Activated CD4-positive, alpha-beta T cell treated with anti-CD3 and anti-CD28 coated beads, Interleukin-2, amount 50 U/mL, for 24 hours (primary cell): ENCODE measurements at places on chromosomes 3 and 15.

DNA sequence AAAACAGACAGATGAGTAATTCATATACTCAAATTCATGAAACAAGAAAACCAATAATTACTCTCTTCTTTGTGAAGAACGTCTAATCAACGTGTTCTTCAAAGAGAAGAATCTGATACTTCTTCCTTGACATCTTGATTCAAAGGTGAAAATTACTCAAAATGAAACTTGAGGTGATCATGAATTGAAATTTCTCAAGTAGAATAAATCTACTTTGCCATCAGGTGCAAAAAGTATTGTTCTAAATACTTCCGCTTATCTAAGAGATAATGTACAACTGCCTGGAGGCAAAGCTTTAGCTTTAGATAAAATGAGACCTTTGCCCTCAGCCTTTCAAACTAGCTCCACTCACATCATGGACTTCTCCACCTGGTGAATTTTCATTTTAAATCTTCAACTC is 13.9 kb upstream of the XXYLT1 start:
- no peak for DNase-seq

DNA sequence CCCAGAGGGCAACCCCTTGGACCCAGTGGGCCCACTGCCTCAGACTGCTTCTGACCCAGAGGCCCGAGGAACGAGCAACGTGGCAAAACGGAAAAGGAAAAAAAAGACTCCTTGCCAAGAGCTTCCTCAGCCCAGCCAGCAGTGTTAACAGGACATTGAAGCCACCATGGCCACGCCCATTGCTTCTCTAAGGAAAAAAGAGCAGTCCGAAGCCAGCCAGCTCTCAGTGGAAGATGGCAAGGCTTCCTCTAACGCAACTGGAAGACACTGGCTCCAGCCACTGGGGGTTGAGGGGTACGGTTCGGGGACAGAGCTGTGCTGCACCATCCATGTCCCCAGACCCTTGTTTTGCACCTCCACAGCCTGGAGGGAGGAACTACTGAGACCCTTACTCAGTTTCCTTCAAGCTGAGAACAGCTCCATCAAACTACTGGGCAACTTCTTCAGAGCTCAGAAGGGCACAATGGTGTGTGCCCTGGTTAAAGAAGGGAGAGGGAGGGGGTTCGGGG is 10.7 kb downstream of the BMF start:
- no peak for DNase-seq

GRCh38 chr15:29452881-29453731 is 183.5 kb upstream of the NSMCE3 start:
- DNase-seq, result no peak

DNA sequence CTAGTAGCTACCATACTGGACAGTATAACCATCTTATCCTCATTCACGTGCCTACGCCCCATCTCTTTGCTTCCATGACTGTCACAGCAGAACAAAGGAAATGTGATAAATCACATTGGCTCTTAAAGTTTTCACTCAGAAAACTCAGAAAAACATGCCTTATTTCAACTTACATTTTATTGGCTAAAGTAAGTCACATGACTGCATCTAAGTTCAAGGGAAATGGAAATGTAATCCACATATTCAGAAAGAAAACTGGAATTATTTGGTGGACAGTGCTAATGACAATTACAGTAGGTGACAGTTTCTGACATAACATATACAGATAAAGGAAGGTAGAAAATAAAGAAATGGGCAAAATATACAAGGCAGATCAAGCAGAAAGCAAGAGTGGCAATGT is 37.4 kb upstream of the VILL start:
- no peak for DNase-seq

DNA sequence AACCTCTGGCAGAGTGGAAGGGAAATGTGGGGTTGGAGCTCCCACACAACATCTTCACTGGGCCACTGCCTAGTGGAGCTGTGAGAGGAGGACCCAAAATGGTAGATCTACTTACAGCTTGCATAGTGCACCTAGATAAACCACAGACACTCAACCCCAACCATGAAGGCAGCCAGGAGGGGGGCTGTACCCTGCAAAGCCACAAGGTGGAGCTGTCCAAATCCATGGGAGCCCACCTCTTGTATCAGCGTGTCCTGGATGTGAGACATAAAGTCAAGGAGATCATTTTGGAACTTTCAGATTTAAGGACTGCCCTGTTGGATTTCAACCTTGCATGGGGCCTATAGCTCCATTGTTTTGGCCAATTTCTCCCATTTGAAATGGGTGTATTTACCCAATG is 20.9 kb downstream of the TP63 start:
- no peak for DNase-seq

- DNase-seq, result no peak
Observed at GRCh38 chr3:146881356-146881755, 276.2 kb upstream of the PLSCR5 start.
